ENCODE measurements at places on chromosomes 13 and 19.

DNA sequence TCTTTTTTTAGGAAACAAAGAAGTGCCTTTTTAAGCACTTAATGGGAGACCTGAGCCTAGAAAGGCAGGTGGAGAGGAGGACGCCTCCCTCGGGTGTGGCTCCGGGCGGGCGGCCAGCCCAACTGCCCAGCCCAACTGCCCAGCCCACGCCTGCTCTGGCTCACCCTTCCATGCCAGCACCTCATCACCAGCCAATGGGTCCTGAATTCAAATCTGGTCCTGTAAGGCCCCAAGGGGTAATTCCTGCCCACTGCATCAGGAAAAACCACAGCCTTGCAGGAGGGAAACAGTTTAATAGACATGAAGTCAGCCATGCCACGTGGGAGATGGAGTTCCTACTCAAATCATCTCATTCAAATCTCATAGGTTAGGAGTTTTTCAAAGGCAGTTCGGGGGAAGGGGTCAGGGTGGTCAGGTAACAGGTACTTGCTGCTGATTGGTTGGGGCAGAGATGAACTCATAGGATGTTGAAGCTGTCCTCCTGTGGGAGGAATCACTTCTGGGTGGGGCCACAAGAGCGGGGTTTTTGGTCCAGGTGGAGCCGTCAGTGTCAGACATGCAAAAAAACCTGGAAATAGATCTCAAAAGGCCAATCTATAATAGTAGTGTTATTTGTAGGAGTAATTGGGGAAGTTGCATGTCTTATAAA, 64.9 kb downstream of the HSPH1 start:
- DNase-seq: no peak

DNA sequence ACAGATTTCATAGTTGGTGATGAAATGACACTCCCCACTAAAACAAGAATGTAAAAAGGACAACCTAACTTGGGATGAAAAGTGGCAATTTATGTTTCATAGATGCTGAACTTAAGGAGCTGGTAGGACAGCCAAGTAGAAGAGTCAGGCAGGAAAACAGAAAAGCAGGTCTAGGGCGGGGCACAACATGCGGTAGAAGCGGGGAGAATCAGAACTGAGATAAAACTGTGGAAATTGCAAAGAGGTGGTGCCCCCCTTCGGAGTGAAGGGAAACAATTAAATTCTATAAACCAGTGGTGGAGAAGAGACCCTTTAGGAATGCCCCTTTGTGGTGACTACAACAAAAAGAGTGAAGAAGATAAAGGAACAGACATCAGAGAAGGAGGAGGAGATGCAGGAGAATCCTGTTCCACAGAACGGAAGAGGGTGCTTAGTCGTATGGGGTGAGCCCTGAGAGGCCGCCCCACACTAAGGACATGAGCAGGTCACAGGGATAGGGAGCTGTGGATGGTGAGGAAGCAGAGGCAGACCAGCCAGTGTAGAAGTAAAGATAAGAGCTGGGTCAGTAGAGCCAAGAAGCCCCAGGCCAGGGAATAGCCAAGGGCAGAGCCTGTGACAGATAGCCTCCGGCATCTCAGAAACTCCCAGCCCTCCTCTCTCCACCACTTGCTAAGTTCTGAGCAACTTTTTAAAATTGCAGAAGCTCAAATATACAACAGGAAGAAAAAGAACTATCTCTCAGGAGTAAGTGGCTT, 100.3 kb upstream of the DOCK9 start:
- DNase-seq: no peak

DNA sequence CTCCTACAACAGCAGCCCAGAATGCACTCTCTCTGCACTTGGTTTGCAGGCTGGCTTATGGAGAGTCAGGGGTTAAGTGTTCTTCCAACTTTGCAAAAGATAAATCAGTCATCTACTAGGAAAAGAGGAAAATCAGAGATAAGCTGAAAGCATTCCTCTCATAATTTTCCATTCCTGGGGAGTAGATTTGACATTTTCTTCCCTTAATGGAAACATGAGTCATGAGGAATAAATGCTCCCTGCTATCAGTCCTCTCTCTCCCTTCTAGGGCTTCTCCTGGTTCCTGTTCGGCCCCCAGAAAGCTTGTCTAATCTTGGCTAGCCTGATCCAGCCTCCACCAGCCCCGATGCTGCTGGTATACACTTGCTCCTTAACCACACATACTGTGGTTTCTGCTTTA, 28.4 kb upstream of the ENOX1 start:
- DNase-seq: peak; percentile 23

GRCh38 chr13:45410001-45410400, 8.2 kb downstream of the SLC25A30 start:
- DNase-seq: no peak

DNA sequence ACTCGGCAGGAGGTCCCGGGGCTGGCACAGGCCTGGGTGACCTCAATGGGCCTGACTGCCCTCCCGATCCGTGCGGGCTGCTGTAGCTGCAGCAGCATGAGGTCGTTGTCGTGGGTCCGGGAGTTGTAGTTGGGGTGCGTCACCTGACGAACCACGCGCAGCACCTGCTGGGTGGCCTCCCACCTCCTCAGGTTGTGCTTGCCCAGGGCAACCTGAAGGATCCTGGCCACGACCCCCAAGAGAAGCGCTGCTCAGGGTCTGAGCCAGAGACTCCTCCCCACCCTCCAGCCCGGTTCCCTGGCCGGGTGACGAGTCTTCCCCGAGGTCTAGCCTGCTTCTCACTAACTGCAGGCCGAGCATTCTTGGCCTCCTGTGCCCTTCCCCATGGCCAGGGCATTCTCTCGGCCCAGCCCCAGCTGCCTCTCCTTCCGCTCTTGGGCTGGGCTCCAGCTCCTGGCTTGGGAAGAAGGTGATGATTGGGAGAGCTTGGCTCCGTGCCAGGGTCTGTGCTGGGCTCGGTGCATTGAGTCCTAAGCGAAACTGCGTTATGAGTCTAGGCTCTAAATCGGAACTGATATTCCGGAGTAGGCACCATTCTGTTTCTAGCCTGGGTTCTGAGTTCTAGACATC, 3.1 kb downstream of the KLK14 start:
- no peak for DNase-seq

DNA sequence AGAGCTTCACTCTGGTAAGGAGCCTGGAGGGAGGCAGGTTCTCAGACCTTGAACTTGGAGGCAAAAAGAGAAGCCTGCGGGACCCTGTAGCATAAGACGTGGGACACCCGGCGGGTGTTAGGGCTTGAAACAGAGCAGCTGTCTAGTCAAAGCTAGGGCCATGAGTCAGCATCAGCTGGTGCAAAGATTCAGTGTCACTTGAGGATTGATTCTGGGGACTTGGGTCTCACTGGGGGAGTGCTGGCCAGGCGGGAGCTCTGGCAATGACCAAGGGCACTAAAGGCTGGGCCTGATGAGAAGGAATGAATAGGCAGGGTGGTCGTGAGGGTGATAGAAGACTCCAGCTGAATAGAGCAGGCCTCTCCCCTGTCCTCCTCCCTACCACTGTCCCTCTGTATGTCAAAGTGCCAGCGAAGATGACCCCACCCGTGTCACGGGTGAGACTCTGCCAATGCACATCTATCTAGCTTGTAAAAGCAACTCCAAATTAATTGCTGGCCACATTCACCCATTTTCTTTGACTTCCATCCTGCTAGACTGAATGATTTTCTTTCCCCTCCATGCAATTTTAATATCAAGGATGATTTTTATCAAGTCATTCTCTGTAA, 97.1 kb downstream of the MBNL2 start:
- no peak for DNase-seq

- DNase-seq: no peak
These were observed 531.7 kb downstream of the MYO16 start for GRCh38 chr13:109160887-109161669.

DNA sequence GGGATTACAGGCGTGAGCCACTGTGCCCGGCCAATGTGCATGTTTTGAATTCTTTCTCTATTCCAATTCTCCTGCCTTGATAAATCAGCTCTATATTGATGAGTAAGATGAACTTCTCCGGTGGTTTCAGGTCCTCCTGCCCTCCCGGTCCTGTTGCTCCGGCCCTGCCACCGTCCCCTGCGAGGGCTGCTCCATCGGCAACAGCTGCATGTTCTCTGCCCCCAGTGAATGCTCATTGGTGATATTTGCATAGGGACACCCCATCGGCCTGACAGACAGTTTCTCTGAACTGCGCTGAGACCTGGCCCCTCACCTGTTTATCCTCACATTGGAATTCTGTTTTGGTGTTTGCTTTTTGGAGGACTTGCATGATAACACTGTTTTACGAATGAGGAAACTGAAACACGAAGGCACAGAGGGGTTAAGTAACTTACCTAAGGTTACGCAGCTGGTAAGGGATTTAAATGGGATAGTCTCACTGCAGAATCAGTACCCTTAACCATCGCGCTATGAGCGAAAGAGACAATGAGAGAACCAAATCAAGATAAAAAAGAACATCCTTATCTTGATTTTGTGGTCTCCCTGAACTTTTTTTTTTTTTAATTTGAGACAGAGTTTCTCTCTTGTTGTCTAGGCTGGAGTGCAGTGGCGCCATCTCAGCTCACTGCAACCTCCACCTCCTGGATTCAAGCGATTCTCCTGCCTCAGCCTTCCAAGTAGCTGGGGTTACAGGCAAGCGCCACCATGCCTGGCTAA, 32.2 kb downstream of the ZNF557 start:
- no peak for DNase-seq

GRCh38 chr13:33017323-33017929, 1.2 kb downstream of the KL start:
- peak; percentile 85 for DNase-seq

DNA sequence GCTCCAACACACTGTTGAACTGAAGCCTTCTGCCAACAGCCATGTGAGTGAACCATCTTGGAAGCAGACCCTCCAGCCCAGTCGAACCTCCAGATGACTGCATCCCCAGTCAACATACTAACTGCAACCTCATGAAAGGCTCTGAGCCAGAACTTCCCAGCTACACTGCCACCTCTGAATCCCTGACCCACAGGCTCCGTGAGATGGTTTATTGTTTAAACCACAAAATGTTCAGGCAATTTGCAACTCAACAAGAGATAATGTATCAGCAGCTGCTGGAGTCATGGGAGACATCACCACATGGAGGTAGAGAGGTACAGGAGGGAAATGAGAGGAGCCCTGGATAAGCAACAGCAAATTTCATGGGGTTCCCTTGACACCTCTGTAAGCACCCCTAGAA, 266.4 kb upstream of the NBEA start:
- no peak for DNase-seq

- DNase-seq: no peak
These were observed 1018.3 kb downstream of the DIAPH3 start for GRCh38 chr13:59145381-59145780.

DNA sequence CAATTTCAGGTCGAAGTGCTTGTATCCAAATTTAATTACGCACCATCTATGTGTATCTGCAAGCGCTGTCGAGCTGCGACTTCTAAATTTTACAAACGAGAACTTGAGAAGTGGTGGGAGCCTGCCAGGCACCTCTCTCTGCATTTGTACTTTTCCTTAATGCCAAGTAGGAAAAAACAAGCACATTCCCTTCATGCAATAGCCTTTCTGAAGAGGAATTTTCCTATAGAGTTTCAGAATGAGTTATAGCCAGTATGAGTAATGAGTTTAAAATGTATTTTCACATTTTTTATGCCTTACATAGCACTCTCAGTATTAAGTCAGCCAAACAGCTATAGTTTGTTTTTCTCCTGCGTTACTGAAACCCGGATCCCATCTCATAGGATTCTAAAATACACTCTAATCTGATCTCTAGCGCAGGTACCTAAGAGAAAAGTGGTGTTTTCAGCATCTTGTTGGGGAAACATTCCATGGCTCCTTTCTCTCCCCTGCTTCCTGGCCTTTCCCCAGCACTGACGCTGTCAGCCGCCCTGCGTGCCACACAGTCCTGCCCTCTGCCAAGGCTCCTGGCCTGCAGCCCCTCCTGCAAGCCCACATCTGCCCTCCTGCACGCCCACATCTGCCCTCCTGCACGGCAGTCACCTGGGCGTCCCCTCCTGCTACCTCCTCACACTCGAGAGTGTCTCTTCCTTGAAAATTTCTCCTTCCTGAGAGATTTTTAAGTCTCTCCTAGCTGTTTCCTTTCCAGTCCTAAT, 526.9 kb downstream of the MYO16 start:
- peak; percentile 55 for DNase-seq

GRCh38 chr19:44685877-44686276, 13.1 kb upstream of the CEACAM16 start:
- no peak for DNase-seq

DNA sequence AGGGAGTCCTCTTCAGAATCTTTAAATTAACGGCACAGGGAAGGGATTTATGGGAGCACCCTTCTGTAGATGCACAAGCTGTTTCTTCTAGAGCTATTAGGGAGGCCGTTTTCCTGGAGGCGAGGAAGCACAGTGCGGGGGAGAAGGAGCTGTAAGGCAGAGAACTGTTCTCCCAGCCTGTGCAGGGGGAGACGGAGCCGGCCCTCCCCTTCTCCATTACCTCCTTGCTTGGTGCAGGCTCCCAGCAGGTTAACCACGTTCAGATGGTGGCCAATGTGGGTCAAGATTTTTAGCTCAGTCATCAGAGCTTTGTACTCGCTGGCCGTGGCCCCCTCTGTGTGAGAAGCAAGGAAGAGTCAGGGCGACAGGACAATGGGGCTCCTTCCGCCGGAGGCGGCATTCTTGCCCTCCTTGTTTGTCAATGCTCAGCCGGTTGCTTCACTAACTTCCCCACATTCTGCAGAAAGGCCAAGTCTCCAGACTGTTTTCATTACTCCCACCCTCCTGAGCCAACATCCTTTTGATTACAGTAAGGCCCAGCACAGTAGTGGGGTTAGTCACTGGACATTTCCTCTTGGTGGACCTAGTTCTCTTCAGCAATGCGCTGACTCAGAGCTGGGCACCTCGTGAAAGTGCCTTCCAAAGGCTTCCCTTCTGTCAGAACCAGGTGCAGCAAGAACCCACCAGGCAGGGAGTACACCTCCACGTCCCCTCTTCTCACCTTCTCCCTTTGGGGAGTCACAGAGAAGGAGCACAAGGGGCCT, 165.4 kb downstream of the FLT1 start:
- no peak for DNase-seq

- no peak for DNase-seq
These were observed 5.5 kb downstream of the SLC25A23 start for GRCh38 chr19:6453951-6454565.

DNA sequence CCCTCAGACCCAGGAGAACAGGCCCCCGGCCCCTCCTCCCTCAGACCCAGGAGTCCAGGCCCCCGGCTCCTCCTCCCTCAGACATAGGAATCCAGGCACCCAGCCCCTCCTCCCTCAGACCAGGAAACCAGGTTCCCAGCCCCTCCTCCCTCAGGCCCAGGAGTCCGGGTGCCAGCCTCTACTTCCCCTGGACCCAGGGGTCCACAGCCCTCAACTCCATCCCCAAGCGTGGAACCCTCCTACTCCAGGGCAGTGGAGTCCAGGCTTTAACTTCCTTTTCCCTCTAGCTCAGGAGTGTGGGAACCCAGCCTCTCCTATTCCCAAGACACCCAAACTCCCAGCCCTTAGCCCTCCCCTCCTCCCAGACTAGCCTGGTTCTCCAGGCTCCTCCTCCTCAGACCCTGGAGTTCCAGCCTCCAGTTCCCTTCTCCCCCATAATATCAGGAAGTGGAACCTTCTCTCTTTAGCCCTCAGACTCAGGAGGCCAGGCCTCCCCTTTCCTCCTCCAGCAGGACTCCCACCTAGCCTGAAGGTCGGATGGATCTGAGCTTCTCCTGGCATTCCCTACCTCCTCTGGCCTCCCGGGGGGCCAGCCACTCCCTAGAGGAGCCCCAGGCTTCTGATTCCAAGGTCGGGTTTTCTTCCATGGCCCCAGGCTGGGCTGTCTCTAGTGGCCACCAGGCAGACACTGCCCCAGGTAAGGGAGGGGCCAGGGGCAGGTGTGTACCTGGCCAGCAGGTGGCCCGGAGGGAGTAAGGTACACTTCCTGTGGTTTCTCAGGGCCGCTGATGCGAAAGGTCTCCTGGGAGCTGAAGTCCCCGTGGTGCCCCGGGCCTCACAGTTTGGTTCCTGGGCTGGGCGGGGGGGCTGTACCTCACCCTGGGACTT, at the start of gene TMC4:
Gene TMC4 (minus strand): TSS at position 690 of the 888 bp plus-strand sequence. CDS start 43 bp downstream, at position 647.
- DNase-seq: no peak

GRCh38 chr13:43203781-43204180, 180.4 kb downstream of the DNAJC15 start:
- no peak for DNase-seq
